ENCODE measurements at places on chromosomes 6 and 20.

GRCh38 chr6:139349464-139350020 is 24.9 kb downstream of the CITED2 start:
- DNase-seq: no peak

- no peak for DNase-seq
Measured at GRCh38 chr6:73866305-73866704, 170.3 kb downstream of the CD109 start.

DNA sequence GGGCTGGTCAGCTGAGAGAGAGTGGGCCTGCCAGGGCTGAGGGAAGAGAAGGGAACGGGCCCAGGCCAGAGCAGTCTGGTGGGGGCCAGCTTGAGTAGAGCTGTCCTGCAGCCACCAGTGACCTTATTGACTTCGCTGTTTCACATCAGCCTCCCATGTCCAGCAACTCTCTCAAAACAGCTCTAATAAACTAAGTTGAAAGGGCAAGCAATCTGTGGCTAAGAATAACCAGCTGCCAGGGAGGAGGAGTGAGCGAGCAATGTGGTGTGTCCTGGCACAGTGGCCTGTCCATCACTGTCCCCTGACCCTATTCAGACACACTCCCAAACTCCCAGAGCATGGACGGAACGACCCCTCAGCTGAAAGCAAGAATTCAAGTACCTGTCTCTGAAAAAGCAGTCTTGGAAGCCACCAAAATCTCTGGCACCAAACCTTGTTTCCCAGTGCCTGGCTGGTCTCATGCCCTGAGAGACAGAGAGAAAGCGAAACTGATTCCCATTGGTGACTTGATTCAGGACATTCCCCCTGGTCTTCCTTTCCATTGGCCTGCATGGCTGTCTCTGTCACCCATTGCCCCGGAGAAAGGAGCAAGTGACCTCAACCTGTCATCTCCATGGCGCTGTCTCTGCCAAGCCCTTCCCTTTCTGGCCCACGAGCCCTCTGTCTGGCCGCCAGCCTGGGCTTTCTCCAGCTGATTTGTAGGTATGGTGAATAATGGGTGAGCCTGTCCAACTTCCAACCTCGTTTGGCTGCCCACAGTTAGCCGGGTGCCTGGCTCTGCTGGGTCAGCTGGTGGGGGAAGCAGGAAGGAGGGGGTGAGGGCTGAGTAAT is at the start of gene DDO:
TSS of gene DDO (minus strand) at position 490 of the 831 bp plus-strand sequence. CDS start 2,113 bp downstream, outside the sequence.
- DNase-seq: no peak

DNA sequence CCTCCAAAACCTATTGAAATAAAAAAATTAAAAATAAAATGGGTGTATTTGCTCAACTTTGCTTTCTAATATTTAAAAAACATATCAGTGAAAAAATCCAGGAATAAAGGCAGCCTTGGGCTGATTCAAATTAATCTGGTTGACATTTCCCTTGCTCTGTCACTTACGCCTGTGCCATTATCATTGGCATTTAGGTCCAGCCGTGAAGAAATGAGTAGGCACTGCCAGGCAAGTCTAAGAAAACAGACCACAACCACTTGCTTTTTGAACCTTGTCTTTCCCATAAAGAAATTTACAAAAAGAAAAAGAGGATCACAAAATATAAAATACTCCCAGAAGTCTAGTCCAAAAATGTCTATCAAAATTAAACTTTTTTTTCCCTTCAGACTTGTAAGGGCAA is 59.2 kb upstream of the HBS1L start:
- DNase-seq: no peak

DNA sequence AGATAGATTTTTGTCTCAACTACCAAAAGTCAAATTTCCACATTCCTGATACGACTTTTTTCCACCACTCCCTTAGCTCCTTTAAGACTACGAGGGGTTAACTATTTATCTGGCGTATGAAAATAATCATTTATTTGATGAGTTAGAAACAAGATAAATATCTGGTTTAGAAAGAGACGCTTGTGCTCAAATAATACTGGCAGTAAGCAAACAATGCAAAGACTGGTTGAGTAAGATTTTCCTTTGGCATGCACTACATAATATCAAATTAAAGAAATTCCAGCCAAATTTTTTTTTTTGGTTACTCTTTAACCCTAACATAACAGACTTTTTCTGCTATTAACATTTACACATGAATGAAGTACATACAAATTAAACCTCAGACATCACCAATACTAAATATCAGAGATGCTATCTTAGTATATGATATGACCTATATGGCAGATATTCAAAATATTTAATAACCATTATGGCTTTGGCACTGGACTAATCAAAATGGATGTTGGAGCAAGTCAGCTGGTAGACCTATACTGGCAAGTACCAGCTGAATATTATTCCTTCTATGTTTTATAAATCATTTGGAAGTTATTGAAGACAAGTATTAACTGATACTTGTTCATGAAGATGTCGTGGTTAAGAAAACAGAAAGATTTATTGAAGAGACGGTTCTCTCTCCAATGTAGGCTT is 345.3 kb downstream of the TFAP2B start:
- DNase-seq: no peak
